ENCODE measurements at places on chromosomes 2 and 18.

DNA sequence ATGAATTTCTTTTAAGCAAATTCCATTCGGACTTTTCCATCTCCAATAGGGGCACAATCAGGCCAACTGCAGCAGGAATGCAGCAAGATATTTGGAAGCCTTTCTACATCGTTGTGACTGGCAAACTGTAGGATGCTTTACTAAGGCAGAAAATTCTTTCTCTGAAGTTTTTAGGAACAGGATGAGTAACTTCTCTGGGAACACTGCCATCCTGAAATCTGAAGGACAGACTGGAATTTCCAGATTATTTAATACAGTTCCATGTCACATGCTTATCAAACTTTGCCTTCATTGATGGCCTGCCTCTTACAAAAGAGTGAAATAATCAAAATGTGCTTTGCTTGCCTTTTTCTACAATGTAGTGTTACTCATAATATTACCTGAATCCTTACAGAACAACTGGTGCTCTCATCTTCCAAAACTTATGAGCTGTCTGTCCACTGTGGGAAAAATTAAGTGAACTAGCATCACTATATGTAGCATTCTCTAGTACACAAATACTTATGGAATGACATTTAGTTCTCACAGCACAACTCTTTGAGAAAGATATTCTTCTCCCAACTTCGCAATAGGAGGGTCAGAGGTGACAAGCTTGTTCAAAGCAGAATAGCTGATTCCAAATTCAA lies 32.0 kb upstream of the MAP2 start:
- no peak overlapping the region for H3K4me3 ChIP-seq
- no peaks in the 10 kb centered on the region for H3K36me3 ChIP-seq
- no peaks in the 10 kb centered on the region for H3K27me3 ChIP-seq
- H3K27ac ChIP-seq = no peak overlapping the region
- H3K4me1 ChIP-seq = no peaks in the 10 kb centered on the region

DNA sequence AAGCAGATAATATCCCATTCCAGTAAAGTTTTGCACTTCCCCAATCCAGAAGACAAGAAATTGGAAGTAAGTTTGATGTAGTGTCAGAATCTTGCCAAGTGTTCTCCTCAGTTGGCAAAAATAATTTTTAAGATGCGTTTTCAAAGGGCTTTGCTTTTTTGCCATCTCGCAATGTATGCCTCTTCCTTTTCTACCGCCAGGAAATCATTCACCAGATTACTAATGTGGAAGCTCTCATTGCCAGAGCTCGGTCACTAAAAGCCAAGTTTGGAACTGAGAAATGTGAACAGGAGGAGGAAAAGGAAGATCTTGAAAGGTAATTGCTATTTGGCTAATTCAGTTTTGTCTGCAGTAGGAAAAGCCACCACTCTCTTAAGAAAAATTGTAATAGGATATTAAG lies 110.7 kb downstream of the RAB3GAP1 start:
- no peak overlapping the region for H3K4me3 ChIP-seq
- DNase-seq = no peak
- peaks cover 17% of the 10 kb centered on the region for H3K36me3 ChIP-seq
- H3K4me1 ChIP-seq = no peaks in the 10 kb centered on the region
- H3K27ac ChIP-seq = no peak overlapping the region

- no peak overlapping the region for H3K4me3 ChIP-seq
- H3K4me1 ChIP-seq = peaks cover 10% of the 10 kb centered on the region
- H3K27ac ChIP-seq = peak overlapping the region; percentile 4
- H3K36me3 ChIP-seq = peaks cover 83% of the 10 kb centered on the region
- peak; percentile 52 for DNase-seq
Measured at GRCh38 chr2:237341872-237342271, 72.1 kb downstream of the COL6A3 start.

GRCh38 chr18:55287149-55287806 lies 300.7 kb downstream of the TCF4 start:
- H3K27me3 ChIP-seq = no peaks in the 10 kb centered on the region
- H3K36me3 ChIP-seq = no peaks in the 10 kb centered on the region
- peaks cover 5% of the 10 kb centered on the region for H3K4me1 ChIP-seq
- no peak for DNase-seq

DNA sequence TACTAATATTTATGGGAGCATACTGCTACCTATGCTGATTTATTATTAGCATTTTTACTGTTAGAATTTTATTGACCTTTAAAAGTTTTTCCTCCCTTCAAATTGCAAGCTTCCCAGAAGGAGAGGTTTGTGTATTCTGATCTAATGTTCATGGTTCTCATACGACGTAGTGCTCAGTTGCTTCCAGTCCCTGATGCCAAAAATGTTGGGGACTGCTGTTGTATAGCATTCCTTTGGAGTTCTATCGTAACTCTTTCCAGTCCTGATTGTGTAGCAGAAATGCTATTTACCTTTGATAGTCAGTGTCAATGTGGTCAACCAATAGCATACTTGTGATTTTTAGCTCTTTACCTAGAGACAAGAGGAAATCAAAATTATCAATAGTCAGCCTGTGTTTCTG lies 69.5 kb upstream of the ZSWIM2 start:
- no peak for DNase-seq
- no peak overlapping the region for H3K27ac ChIP-seq
- H3K4me1 ChIP-seq = no peaks in the 10 kb centered on the region
- H3K27me3 ChIP-seq = no peaks in the 10 kb centered on the region
- no peak overlapping the region for H3K4me3 ChIP-seq

GRCh38 chr2:176794392-176794791 lies 418.2 kb upstream of the HNRNPA3 start:
- no peak overlapping the region for H3K4me3 ChIP-seq
- no peaks in the 10 kb centered on the region for H3K27me3 ChIP-seq
- H3K27ac ChIP-seq = no peak overlapping the region
- no peaks in the 10 kb centered on the region for H3K36me3 ChIP-seq
- DNase-seq = no peak
- no peaks in the 10 kb centered on the region for H3K4me1 ChIP-seq

DNA sequence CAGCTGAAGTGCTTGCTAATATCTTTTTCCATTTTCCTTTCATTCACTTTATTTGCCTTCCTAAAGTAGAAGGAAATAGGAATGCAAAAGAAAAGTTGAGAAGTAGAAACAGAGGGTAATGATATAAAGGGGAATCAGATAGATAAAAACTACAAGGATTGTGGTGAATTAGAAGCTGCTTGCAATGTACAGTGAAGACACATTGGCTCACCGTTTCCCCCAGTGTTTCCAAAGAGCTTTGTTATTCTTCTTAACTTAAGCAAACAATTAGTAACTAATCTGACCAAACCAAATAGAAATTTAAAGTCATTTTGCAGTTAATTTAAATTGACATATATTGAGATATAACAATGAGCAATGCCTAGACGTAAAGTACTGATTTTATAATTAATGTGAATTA lies 63.4 kb downstream of the RELCH start:
- no peak overlapping the region for H3K27ac ChIP-seq
- no peaks in the 10 kb centered on the region for H3K36me3 ChIP-seq
- DNase-seq = no peak
- no peaks in the 10 kb centered on the region for H3K27me3 ChIP-seq
- H3K4me3 ChIP-seq = no peak overlapping the region
- H3K4me1 ChIP-seq = no peaks in the 10 kb centered on the region

- H3K36me3 ChIP-seq = no peaks in the 10 kb centered on the region
- DNase-seq = no peak
Measured at GRCh38 chr2:25688236-25688635, 14.9 kb upstream of the DTNB start.

DNA sequence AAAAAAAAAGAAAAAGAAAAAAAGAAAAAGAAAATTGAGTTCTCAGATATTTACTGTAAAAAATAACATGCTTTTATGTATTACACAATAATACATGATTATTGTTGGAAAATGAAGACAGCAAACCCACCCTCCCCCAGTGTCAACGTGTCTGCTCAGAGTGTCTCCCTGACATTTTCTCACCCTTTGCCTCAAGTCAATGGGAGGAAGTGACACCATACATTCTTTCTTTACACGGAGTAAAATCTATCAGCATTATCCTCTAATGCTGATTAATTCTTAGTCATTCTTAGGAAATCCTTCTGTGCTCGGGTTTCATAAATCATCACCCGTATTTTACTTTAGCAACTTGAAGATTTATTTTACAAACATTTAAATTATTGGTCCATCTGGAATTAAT lies 32.0 kb downstream of the CTAGE1 start:
- H3K4me1 ChIP-seq = 0 out of 2 replicates have a peak, but pooled peaks cover 2% of the 10 kb centered on the region
- H3K4me3 ChIP-seq = no peak overlapping the region
- peaks cover 4% of the 10 kb centered on the region for H3K27me3 ChIP-seq
- H3K36me3 ChIP-seq = no peaks in the 10 kb centered on the region
- peak; percentile 83 for DNase-seq

- peak; percentile 18 for DNase-seq
- no peaks in the 10 kb centered on the region for H3K36me3 ChIP-seq
- peaks cover 38% of the 10 kb centered on the region for H3K27me3 ChIP-seq
Measured at GRCh38 chr2:86280191-86280667, 57.2 kb downstream of the REEP1 start.

GRCh38 chr2:153890576-153890975 lies 18.9 kb downstream of the GALNT13 start:
- no peak overlapping the region for H3K27ac ChIP-seq
- no peak for DNase-seq
- H3K27me3 ChIP-seq = no peaks in the 10 kb centered on the region
- no peaks in the 10 kb centered on the region for H3K36me3 ChIP-seq
- no peaks in the 10 kb centered on the region for H3K4me1 ChIP-seq

GRCh38 chr18:58212274-58212673 lies 168.2 kb downstream of the NEDD4L start:
- DNase-seq = no peak
- H3K36me3 ChIP-seq = no peaks in the 10 kb centered on the region
- H3K4me1 ChIP-seq = peaks cover 19% of the 10 kb centered on the region
- H3K27ac ChIP-seq = no peak overlapping the region
- H3K4me3 ChIP-seq = no peak overlapping the region

- no peaks in the 10 kb centered on the region for H3K36me3 ChIP-seq
- H3K4me1 ChIP-seq = no peaks in the 10 kb centered on the region
- DNase-seq = no peak
- H3K27ac ChIP-seq = no peak overlapping the region
- no peaks in the 10 kb centered on the region for H3K27me3 ChIP-seq
- no peak overlapping the region for H3K4me3 ChIP-seq
Measured at GRCh38 chr2:144718376-144718775, 198.5 kb upstream of the ZEB2 start.

- no peak overlapping the region for H3K4me3 ChIP-seq
- no peak overlapping the region for H3K27ac ChIP-seq
- no peaks in the 10 kb centered on the region for H3K27me3 ChIP-seq
Measured at GRCh38 chr2:103135679-103136078, 373.8 kb downstream of the TMEM182 start.

GRCh38 chr2:180319586-180320405 lies 312.7 kb upstream of the CWC22 start:
- no peak overlapping the region for H3K4me3 ChIP-seq
- H3K36me3 ChIP-seq = no peaks in the 10 kb centered on the region
- no peaks in the 10 kb centered on the region for H3K4me1 ChIP-seq
- DNase-seq = no peak

DNA sequence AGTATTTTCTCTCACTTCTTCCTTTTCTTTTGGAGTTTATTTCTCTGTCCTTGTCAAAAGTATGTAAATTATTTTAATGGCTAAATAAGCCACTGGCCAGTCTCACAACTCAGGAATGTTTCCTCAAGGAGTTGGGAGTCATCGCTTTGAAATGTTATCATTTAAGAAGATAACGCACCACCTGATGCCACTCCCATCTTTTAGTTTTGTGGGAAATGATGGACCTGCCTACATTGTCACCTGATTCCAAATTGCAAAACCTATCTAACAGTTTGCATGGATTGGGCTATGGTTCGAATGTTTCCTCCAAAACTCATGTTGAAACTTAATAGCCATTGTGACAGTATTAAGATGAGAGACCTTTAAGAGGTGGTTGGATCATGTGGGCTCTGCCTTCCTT lies 32.4 kb upstream of the PPM1B start:
- peaks cover 8% of the 10 kb centered on the region for H3K4me1 ChIP-seq
- H3K27me3 ChIP-seq = no peaks in the 10 kb centered on the region
- H3K27ac ChIP-seq = peak overlapping the region; percentile 51
- H3K4me3 ChIP-seq = no peak overlapping the region
- DNase-seq = peak; percentile 83
- H3K36me3 ChIP-seq = no peaks in the 10 kb centered on the region

DNA sequence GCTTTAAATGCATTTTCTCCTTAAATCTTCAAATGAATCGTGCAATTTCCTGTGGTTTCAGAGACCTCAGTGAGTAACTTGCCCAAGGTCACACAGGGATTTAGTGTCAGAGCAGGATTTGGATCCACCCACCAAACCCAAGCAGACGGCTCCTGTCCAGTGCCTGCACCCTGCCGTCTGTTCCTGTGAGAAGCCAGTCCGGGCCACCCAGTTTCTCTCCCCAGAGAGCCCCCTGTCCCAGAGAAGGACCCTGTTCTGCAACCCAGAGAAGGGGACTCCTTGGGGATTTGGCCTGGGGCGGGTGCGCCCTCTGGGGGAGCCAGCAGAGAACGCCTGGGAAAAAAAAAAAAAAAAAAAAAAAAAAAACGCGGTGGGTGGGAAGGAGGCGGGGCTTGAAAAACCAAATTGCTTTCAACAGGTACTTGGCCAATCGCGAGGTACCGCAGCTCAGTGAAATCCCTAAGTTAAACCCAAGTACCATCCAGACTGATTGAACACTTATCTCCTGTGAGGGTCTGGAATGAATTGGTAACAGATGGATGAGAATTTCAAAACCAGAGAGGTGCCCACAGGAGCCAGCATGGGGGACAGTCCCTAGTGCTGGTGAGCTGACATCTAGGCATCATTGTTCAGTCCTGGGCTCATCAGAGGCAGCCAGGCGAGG lies 30.9 kb upstream of the REEP1 start:
- no peak overlapping the region for H3K4me3 ChIP-seq
- H3K36me3 ChIP-seq = no peaks in the 10 kb centered on the region
- H3K4me1 ChIP-seq = 0 out of 2 replicates have a peak, but pooled peaks cover 3% of the 10 kb centered on the region
- no peak overlapping the region for H3K27ac ChIP-seq
- peaks cover 4% of the 10 kb centered on the region for H3K27me3 ChIP-seq

DNA sequence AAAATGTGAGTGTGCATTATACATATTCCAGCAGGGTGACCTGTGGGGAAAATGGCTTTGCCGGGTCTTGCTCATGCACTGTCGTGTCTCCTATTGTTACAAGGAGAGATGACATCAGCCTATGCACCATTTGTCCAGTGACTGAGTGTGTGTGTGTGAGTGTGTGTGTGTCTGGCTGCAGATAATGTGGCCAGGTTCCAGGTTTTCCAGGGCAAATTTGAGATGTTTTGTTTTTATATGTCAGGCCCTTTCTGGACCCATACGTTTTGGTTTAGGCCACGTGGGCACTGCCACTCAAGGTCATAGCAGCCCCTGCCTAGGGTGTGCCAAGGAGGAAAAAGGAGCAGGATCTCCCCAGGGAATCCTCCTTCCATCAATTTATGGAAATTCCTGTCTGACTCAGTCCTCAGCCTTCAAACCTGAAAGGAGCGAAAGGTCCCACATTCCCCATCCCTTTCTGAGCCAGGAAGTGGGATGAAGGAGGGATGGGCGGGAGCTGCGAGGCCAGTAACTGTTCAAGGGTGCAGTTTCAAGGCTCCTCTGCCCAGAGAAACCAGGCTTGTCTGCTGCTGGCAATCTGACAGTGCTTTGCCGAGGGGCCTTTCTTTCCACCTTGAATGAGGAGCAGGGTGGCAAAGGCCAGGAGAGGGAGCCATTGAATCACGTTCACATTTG lies 93.0 kb upstream of the SMAD2 start:
- peak; percentile 10 for DNase-seq
- H3K27me3 ChIP-seq = peaks cover 23% of the 10 kb centered on the region
- no peaks in the 10 kb centered on the region for H3K36me3 ChIP-seq
- H3K4me1 ChIP-seq = no peaks in the 10 kb centered on the region

All from IMR-90 (cell line).